ENCODE measurements at places on chromosomes 2 and 18. TPM values are rescaled to one million over a fixed set of nuclear protein-coding genes. Genes with fewer than 3 reads are reported as not detected.

DNA sequence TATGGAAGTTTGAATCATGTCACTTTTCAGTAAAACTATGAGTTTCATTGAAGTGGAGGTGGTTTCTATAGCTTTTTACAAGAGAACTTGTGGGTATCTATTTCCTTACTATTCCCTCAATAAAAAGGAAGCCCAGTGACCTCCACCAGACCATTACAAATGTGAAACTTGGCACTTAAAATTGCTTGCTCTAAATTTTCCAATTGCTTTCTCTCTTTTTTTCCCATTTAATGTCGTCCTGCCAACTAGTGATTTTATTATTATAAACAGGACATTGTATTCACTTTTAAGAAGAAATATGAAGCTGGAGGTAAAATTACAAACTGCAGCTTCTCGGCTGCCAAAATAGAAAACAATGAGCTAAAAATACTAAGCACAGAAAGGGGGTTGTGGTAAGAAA is 208.2 kb upstream of the ALPP start:
- DNase-seq, result no peak

- no peak for DNase-seq
These were observed 90.6 kb upstream of the LPIN2 start for GRCh38 chr18:3103576-3103975.

DNA sequence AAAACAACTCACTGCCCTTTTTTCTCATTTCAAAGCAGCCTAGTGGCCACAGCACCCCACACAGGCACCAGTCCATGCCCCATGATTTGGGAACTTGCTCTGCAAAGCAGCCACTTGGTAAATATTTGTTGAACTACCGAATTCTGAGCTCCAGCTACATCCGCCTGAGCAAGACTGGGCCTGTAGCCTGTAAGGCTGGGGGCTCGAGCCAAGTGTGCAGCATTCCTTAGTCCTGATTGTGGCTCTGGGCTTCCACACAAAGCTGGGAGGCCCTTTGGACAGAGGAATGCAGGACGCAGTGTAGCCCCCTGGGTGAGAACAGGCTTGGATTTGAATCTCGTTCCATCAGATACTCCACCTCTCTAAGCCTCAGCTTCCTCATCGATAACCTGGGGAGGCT is 88.4 kb downstream of the ACTR2 start:
- DNase-seq, result no peak

- peak; percentile 42 for DNase-seq
These were observed 31.1 kb upstream of the GMCL1 start for GRCh38 chr2:69798290-69798908.

DNA sequence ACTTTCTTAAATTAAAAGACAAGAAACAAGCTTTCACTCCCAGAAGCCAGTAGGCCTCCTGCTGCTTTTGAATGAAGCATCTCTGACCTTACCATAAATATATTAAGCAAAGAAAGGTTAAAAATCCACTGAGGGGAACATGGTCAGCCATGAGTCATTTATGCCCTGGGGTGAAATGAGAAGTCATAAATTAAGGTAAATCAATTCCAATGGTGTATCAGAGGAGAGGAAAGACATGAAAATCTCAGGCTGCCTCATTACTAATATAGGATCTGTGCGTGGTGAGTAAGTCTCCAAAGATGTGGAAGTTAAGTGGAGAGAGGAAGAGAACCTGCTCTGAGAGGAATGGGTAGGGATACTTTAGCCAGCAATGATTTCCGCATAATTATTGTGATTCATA is 292.3 kb upstream of the CHAC2 start:
- DNase-seq, result no peak

GRCh38 chr18:8359076-8359475 is 250.2 kb upstream of the RAB12 start:
- no peak for DNase-seq

GPR45 gene
- 0.09 TPM for polyA plus RNA-seq

DNA sequence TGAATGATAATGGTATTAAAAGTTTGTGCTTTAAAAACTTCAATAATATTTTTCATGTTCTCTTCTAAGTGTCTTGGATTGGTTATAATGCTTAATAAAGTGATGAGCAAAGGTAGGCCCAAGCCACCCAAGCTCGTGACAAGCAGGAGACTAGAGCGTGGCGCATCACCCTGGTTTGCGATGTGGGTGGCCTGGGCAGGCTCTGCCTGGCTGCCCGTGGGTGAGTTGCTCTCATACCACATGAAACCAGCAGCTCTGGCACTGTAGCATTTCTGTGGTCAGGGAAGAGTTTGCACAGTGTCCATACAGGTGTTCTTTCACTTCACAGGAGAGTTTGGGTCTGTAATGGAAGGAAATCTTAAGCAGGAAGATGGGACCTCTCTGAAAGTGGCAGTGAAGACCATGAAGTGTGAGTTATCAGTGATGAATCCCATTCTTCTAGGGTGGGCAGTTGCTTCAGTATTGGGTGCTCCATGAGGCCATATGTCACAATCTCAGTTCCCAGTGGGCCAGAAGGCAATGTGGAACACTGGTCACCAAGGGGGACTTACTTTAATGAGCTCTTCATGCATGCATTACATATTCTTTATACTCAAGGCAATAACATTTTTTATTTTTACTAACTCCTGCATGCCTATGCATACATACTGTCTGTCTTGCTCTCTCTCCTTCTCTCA is 51.4 kb upstream of the TMEM87B start:
- no peak for DNase-seq

CHRNG gene
- polyA plus RNA-seq, result 0.21 TPM

DNA sequence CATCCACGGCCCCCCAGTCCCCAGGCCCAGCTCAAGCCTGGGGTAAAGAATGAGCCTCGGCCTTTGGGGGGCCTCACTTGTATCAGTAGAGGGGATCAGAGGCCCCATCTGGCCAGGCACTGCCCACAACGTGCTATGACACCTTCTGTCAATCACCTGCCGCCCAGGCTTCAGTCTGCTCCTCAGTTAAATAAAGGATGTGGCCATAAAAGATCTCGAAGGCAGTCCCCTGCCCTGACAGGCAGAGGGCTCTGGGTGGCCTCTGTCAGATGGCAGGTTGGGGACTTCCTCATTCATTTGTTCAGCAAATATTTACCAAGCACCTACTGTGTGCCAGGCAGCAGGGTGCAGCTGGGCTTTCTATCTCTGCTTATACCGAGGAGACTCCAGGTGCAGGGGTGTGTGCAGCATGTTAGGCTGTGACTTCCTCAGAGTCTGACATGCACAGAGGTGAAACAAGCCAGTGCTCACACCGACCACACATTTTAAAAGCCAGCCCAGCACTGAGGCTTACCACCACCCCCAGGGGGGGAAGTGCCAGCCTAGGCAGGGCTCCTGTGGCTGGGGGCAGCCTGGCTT is 166.4 kb downstream of the GALNT1 start:
- DNase-seq, result no peak

TMEM18 gene
- polyA plus RNA-seq, result 34.9 TPM

- DNase-seq, result no peak
These were observed 218.6 kb downstream of the KLHL29 start for GRCh38 chr2:23603581-23603980.

GRCh38 chr2:118613737-118614136 is 233.7 kb downstream of the EN1 start:
- DNase-seq, result peak; percentile 85

DNA sequence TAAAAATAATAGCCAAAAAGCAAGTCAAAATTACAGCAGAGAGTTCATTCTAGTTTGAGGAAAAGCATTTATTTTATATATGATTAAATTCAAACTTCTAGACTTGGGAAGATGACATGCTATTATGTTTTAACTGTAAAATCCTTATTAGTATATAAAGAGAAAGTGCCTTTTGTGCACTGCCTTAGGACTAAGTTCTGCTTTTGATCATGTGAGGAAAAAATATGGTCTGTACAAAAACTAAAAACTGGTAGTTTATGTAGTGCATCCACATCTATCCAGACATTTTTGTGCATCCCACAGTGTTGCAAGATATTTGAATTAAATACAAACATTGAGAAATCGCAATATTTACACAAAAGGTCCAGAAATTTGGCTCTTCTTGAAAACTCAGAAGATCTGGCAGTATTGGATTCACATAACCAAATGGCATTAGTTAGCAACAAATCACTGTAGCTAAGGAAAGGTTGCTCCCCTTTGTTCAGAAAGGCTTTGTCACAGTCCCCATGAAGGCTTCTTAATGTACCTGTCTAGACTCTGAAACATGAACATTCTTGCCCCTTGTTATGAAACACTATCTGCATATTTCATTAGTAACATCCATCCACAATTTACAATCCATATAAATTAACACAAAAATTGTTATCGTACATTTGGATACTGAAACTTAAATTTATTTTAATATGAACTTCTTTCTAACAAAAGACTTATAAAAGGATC is 2.2 kb downstream of the MMADHC start:
- DNase-seq, result no peak

SP3 gene
- 76.4 TPM for polyA plus RNA-seq

All from large intestine (tissue), 12 donors.